ENCODE measurements at places on chromosomes 16 and 17.

- peak; percentile 69 for DNase-seq
Observed at GRCh38 chr16:11356573-11357331, 11.5 kb downstream of the RMI2 start.

DNA sequence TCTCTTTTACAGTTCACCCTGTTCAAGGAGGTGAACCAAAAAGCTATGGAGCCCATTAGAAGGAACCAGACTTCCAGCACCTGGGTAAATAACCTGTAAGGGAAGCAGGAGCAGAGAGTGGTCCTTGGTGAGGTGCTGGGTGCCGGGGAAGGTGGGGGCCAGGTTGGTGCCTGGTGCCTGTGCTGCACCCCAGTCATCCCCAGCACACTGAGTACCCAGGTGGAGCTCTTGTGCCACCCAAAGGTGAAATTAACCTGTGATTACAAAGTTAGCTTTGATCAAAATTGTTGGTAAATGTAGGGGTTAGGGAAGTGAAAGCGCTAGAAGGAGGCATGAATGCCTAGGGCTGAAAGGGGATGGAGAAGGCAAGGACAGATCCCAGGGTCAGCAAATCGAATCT is 58.6 kb downstream of the CDRT4 start:
- no peak for DNase-seq

- DNase-seq, result no peak
Observed at GRCh38 chr17:68459037-68459639, 1.8 kb upstream of the WIPI1 start.

GRCh38 chr16:71367241-71367976 is 8.9 kb downstream of the CALB2 start:
- DNase-seq, result peak; percentile 87

- DNase-seq, result peak; percentile 25
Observed at GRCh38 chr16:21950782-21951521, 2.2 kb upstream of the UQCRC2 start.

DNA sequence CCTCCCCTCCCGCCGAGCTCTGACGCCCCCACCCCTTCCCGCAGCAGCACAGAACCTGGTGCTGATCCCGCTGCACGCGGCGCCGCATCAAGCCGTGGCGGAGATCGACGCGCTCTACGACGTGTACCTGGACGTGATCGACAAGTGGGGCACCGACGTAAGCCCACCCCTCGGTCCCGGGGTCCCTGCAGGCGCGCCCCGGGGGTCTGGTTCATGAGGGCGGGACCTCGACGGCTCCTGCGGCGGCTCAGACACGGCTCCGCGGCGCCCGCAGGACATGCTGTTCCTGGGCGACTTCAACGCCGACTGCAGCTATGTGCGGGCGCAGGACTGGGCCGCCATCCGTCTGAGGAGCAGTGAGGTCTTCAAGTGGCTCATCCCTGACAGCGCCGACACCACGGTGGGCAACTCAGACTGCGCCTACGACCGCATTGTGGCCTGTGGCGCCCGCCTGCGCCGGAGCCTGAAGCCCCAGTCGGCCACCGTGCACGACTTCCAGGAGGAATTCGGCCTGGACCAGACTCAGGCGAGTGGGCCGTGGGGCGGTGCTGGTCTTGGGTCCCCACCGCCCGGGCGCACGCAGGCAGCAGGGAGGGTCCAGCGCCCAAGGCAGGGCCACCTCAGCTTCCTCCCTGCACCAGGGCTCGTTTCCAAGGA is 1.4 kb downstream of the DNASE1L2 start:
- no peak for DNase-seq

DNA sequence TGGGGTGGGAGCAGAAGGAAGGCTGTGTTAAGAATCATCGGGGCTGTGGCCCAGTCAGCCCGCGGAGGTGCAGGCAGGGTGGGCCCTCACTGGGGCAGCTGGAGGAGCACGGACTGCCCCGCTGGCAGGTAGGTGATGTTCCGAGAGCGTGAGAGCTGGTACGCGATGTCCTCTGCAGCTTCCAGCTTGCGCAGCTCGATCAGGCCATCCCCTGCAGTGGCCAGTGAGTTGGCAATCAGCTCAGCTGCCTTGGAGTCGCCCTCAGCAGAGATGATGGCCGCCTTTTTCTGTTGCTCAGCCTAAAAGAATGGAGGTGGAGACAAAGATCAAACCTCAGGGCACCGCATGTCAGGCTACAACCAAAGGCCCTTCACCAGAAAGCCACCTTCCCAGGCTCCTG is 9.8 kb downstream of the PHB1 start:
- DNase-seq, result no peak

GRCh38 chr16:8727857-8728618 is 53.6 kb downstream of the ABAT start:
- DNase-seq, result no peak

GRCh38 chr16:17802571-17802970 is 331.8 kb upstream of the XYLT1 start:
- no peak for DNase-seq

GRCh38 chr16:9003322-9003721 is 39.6 kb upstream of the USP7 start:
- peak; percentile 50 for DNase-seq

- DNase-seq, result no peak
Observed at GRCh38 chr17:75754378-75755204, 10.4 kb downstream of the GALK1 start.

DNA sequence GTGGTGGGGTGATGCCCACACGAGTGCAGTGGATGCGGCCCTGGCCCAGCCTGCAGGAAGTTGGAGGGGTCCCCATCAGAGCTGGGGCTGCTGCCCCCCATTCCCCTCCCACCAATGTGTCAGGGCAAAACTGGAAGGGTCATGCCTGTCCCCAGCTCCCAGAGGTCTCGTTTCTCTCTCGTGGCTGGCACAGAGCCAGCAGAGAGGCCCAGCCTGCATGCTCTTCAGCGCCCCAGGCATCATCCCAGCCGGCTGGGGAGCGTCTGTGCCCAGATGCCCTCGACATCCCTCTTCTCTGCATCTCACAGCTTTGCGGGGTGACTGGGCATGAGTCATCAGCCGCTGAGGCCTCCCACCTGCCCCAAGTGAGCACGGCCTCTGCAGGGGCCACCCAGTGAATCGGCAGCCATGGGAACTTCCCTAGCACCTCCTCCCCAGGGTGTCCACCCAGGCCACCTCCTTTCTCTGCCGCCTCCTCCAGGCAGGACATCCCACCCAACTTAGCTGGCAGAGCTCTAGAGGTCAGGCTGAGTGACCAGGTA is 9.8 kb upstream of the CSNK1D start:
- DNase-seq, result peak; percentile 75

- DNase-seq, result no peak
Observed at GRCh38 chr17:83109386-83109785, 30.0 kb downstream of the METRNL start.

- DNase-seq, result peak; percentile 59
Observed at GRCh38 chr17:32141258-32141657, 1.0 kb upstream of the RHOT1 start.

DNA sequence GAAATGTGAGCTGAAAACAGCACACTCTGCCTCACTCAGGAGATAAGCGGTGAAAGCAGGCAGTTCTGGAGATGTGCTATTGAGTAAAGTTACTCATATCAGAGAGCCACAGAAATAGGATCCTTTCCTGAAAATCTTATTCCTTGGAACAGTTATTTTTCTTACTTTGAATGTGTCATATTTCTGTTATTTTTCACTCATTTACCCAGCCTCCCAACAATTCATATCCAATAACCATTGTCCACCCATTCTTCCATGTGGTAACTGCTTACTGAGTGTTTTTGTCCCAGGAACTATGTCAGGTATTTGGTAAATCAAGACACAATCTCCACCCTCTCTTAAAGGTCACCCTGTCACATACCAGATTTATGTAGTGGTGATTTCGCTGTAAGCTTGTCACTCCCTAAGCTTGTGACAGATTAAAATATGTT is 144.9 kb downstream of the PARN start:
- DNase-seq, result no peak

- DNase-seq, result peak; percentile 81
Observed at GRCh38 chr16:56424791-56425438, 430 bp downstream of the AMFR start.

GRCh38 chr16:59385959-59386358 is 651.8 kb upstream of the GOT2 start:
- DNase-seq, result no peak

DNA sequence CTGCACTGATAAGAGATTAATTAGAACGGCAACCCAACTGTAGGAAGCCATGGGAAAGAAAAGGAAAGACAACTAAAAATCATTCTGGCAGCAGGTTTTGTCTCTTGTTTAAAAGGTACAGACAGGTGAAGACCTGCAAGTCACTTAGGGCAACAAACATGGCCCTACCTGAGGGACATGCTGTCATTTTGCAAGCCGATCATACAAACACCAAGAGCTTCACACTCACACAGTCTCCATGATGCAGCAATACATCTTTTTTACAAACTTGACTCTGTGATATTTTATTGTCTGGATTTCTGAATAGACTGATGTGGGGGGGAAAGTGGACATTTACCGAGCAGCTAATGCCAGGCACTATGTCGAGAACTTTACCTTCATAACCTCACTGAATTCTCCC is 101.8 kb downstream of the PARN start:
- peak; percentile 5 for DNase-seq

GRCh38 chr16:86751076-86752030 is 173.0 kb downstream of the FOXL1 start:
- no peak for DNase-seq

DNA sequence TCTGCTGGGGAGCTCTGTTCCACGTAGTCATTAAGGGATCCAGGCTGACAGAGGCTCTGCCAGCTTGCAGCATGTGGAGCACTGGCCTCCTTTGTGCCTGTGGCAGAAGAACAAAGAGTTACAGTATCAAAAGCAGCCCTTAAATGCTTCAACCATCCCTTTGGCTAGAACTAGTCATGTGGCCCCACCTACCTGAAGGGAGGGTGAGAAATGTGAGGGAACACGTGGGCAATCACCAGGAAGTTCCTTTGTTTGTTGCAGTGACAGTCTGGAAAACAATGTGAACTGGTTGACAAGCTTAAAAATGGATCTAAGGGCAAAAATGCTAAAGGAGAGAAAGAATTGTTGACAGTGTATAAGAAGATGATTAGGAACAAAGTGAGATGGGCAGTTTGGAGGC is 290.4 kb upstream of the HSBP1 start:
- peak; percentile 10 for DNase-seq

DNA sequence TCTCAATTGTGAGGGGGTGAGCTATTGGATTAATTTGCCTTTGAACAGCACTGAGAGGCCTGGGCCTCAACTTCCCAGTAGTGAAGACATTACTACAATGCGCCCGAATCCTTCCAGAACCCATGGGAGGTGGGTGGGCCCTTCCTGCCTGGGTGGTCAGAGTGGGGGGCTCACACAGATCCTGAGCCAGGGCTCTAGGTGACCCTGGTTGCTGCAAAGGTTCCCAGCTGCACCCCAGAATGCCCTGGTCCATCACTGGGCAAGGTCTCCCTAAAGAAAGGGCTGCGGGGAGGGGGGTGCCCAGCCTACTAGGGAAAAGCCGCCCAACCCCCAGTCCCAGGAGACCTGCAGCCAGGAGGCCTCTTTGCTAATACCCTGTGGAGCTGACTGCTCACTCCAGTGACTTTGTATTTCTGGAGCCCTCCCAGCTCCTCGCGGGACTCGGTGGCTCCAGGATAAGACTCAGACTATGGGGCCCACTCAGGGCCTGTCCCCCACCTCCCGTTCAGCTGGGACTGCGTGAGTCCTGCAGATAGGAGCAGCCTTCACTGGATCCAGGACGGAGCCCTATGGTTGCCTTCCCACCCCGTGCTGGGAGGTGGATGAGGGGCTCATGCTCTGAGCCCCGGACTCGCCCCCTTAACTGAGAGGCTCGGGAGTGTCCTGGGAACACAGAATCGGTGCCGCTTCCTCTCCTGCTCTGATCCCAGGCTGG is 40.2 kb downstream of the SLC7A5 start:
- no peak for DNase-seq

DNA sequence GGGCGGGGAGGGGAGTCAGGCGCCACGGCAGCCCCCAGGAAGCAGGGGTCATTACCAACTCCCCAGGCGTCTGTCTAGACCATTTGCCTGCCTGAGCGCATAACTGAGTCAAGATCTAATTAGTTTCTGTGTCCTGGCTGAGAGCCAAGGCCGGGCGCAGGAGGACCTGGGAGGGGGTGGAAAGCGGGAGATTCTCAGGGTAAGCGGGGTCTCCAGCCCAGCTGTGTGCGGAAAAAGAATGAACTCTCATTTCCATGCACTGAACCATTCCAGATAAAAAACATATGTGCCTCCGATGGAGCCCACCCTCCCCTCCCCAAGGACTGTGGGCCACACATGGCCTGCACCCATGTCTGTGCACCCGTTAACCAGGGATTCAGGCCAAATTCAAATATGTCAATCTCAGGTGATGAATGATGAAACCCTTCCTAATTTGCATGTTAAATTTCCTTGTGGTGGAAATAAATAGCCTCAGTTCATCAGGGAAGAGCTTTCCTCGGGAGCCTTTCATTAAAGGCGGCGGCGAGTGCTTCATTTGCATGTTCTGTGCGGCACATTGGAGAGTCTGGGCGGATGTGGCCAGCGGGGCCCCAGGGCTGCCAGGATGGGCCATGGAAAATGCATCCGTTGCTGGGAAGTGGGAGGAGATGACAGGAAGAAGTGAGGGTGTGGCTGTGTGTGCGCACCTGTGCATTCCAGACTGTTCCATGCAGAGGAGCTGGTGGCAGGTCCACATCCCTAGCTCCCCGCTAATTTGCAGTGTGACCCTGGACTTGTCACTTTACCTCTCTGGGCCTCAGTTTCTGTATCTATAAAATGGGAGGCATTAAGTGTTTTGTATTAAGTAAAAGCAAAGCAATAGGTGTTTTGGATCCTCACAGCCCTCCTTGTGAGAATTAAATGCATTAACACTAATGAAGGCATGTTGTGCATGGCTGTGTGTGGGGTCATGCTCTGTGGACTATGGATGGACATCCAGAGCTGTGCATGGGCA is 151.1 kb downstream of the SDK2 start:
- peak; percentile 15 for DNase-seq

- peak; percentile 69 for DNase-seq
Observed at GRCh38 chr17:81576621-81577277, 24.6 kb upstream of the FAAP100 start.

DNA sequence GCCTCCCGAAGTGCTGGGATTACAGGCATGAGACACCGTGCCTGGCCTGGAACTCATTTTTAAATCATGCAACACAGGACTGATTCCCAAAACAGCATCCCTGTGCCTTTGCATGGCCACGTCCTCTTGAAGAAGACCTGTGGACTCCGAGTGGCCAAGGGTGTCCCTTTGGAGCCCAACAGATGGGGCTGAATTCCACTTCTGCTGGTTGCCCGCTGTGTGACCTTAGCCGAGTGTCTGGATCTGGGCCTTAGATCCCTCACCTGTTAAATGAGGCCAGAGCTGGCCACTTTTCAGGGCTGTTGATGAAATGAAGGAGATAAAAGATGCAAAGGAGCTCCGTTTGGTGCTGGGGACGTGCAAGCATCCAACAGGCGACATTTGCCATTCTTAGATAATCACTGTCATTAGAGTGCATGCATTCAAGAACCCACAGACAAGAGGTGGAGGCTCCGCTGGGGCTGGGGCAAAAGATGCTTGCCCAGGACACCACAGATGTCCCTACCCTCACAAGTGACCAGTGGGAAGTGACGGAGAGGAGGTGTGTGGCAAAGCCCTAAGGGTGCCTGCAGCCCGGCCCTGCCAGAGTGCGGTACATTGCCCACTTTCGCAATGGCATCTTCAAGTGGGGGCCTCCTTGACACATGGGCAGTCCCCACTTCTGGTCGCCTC is 354.1 kb upstream of the TNRC6C start:
- DNase-seq, result no peak
